ENCODE measurements at places on chromosomes 5 and 9.
A peak's percentile ranks its signal among the peaks of the same experiment; 100 is the strongest.

DNA sequence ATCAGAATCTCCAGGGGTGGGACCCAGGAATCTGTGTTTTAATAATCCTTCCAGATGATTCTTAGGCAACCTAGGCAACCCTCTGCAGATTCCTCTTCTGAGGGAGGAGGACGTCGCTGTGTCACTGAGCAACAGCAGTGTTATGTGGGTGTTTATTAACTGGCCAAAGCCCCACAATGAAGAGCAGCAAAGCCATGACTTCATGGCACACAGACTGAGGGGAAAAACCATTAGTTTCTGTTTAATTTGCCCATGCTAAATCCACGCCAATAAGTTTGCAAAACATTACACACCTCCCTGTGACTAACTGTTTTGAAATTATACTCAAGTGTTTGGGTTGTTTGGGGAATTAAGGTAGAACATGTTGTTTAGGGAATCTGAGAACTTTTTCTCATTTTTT lies 83.7 kb upstream of the TMED7 start:
- no peak for DNase-seq

GRCh38 chr9:110977259-110977709 lies 61.0 kb downstream of the LPAR1 start:
- DNase-seq = no peak

- DNase-seq = no peak
Observed at GRCh38 chr5:11174591-11174990, 413.6 kb upstream of the DAP start.

GRCh38 chr5:50763846-50764245 lies 97.4 kb downstream of the PARP8 start:
- no peak for DNase-seq

GRCh38 chr5:123720955-123721354 lies 209.0 kb downstream of the CSNK1G3 start:
- no peak for DNase-seq

DNA sequence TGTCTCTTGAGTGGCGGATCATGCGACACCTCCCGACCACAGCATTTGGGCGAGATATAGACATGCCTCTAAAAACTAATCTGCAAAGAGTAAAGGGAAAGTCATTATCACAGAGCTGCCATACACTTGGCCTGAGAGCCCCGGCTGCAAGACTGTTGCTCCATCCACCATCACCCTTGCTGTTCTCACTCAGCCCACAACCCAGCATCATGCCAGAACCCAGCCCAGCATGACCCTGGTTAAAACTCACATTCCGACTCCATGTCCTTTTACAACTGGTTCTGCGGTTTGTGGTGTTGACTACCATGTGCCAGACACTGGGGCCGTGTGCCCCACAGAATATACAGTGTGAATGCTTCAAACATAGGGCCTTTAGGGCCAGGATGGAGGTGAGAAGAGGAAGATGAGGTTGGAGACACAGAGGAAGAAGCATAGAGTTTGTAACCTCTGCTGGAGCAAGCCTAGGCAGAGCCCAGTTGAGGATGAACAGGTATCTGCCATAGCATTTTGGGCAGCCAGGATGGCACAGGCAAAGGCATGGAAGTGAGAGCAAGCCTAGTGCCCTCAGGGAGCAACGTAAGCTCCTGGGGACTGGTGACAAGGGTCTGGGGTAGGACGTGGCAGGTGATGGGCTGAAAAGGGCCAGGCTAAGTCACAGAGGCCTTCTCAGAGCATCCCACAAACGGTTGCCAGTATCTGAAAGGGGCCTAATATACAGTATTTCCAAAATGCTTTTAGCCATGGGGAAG lies 37.5 kb upstream of the SMU1 start:
- no peak for DNase-seq

DNA sequence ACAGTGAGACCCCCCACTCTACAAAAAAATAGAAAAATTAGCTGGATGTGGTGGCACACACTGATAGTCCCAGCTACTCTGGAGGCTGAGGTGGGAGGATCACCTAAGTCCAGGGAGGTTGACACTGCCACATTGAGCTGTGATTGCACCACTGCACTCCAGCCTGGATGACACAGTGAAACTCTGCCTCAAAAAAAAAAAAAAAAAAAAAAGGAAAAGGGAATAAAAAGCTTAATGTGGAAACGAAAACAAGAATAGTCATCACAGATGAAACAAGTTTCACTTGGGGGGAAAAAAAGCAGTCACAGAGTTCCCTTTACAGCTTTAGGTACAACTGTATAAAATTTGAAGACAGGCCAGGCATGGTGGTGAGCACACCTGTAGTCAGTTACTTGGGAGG lies 84.2 kb downstream of the FNBP1 start:
- no peak for DNase-seq

- DNase-seq = no peak
Observed at GRCh38 chr5:167709625-167710024, 581.8 kb upstream of the WWC1 start.

GRCh38 chr5:162939991-162940390 lies 497.4 kb upstream of the CCNG1 start:
- DNase-seq = no peak

DNA sequence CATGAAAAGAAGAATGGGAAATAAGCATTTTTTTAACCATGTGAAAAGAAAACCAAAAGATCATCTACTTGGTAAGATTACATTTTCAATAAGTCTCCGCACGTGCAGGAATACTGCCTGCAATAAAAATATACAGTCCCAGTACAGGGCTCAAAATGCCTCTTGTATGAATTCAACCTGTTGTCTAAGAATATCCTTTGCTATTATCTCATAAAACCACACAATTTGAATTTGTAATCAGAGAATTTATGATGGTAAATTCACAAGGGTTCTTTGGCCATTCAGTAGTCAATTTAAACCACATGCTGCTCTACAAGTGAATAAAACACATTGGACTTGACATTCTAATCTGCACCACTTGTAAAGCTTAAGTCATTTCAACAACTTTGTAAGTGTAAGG lies 46.6 kb downstream of the ST8SIA4 start:
- no peak for DNase-seq

DNA sequence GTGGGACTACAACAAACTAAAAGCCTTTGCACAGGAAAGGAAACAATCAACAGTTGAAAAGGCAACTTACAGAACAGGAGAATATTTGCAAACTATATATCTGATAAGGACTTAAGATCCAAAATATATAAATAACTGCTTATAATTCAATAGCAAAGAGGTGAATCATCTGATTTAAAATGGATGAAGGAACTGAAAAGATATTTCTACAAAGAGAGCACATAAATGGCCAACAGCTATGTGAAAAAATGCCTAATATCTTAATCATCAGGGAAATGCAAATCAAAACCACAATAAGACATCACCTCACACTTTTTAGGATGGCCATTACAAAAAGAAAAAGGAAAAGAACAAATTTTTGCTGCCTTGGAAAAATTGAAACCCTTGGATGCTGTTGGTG lies 100.4 kb downstream of the LURAP1L start:
- no peak for DNase-seq

DNA sequence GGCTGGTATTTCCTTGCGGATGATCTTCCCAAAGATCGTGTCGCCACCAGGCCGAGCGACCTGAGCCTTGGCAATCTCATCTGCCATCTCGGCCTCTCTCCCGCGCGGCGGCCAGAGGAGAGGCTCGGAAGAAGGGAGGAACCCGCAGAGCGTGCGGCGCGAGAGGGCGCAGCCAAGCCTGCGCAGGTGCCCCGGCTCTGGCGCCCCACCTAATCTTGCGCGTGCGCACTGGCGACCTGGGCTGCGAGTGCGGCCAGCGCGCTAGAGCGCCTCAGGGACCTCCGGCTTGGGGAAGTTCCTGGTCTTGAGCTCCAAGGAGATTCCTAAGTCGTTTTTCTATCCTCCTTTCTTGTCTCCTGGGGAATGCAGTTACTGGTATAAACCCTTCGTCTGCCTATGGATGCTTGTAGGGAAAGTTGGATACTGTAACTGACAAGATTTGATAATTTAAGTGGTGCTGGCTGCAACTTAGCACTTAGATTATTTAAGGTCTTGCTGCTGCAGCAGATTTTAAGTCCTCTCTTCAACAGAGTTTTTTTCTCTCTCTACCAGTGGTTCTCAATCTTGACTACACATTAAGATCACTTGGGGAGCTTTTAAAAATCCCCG lies at the start of gene HINT1:
Gene HINT1, minus strand, starts transcription at position 138 of the 609 bp plus-strand sequence. Its CDS starts 51 bp downstream, at position 87.
- peak; percentile 95 for DNase-seq

DNA sequence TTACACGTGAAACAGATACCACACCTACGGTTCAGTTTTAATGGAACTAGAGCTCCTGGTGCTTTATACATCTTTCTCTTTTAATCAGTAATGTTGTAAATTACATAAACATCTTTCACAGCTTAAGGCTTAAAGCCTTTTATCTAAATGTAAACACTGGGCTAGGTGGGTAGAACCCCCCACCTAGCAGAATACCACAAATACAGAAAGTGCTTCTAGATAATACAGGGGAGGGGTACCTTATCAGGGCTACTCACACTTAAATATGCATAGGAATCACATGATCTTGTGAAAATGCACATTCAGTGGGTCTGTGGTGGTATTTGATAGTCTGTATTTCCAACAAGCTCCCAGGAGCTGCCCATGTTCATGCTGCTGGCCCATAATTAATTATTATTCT lies 256.4 kb upstream of the TARS1 start:
- DNase-seq = no peak
